ENCODE measurements at places on chromosomes 13 and 19.
A peak's percentile ranks its signal among the peaks of the same experiment; 100 is the strongest.

- no peak for DNase-seq
Measured at GRCh38 chr19:48768994-48769713, 13.8 kb downstream of the FGF21 start.

GRCh38 chr13:76556627-76557026 lies 329.6 kb downstream of the KCTD12 start:
- no peak for DNase-seq

DNA sequence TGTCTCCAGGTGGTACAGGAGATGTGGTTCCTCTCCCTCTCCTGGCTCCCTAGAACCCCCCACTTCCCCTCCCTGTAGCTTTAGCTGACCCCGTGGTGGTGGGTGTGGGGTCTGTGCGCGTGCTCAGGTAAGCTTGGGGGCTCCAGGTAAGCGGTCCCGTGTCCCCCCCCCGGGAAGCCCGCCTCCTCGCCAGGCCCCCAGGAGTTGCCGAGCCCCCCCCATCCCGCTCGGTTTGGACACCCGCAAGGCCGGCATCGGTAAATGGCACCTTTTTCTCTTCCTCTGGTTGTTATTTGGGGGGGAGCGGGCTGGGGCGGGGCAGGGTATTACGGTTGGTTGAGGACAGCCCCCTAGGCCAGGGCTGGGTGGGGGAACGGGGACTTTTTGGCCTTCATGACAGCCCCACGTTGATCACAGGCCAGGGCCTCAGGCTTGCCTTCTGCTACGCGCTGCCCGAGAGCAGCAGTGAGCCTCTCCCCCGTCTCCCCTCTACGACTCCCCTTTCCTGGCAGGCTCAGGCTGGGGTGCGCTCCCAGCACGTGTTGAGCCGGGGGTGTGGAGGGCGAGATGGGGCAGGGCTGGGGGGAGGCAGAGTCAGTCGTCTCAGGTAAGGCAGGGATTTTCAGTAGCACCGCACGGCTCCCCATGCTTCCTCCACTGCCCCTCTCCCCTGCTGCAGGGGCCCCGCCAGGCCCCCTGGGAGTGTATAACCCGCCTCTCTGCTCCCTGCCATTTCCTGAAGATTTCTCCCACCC lies 10.7 kb upstream of the LIN7B start:
- no peak for DNase-seq

DNA sequence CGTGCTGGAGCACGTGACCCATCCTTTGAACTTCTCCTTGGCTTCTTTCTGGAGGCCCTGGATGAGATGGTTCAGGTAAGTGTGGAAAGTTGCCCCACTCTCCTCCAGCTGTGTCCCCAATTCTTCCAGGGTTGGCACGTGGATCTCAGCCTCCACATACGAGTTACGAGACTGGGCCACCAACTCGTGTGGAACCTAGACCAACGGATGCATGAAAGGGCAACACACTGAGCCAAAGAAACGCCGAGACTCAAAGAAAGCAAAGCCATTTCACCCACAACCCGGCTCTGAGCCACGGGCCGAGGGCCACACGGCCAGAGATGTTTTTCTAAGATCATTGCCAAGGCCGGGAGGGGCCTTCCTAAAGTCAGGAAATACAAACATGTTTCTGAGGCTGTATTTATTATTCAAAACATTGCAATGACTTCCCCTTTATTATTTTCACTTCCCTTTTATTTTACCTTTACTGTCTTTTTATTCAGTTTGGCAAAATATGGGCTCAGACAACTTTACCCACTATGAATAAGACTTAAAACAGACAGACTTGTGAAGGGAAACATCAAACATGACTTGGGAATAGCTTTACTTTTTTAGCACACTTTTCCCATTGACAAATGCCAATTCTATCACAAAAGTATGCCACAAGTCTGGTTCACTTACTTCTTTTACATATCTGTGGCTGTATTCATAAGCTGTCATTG lies 94.6 kb downstream of the KL start:
- DNase-seq, result no peak

- no peak for DNase-seq
Measured at GRCh38 chr19:16625163-16625958, 2.6 kb downstream of the MED26 start.

- DNase-seq, result no peak
Measured at GRCh38 chr19:37991841-37992248, 84.8 kb downstream of the SIPA1L3 start.

DNA sequence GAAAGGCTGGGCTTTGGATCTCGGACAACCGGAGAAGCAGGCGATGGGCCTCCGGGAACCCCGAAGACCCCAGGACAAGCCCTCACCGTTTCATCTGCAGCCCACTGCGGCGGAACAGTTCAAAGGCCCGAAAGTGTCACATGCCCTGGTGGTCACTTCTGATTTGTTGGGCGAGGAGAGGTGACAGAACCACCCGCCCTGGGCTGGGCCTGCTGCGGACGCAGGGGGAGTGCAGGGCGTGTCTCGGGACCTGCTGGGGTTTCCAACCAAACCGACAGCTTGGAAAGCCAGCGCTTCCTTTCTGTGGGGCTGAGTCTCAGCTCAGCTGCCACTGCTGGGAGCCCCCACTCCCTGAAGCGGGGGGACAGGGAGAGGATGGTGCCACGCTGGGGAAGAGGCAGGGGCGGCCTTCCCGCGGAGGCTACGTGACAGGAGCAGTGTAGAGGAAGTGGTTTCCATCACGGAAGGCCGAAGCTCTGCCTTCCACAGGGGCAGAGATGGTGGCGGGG lies 22.8 kb upstream of the ZBTB7A start:
- DNase-seq, result no peak

DNA sequence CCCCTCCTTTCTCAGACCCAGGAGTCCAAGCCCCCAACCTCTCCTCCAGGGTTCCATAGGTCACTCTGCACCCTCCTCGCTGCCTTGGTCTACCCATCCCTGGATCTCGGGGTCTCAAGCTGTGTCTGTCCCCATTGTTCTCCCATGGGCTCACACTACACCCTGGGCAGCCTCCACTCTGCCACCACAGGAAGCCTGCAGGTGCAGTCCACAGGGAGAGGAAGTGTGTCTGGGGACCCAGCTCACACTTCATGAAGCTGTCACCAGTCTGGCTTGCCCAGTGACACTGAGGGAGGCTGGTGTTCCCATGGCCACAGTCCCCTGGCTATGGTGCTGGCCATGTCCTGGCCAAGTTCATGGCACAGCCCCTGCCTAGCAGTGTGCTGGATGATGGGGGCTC lies 5.3 kb downstream of the NECTIN2 start:
- no peak for DNase-seq

GRCh38 chr19:48634424-48635262 lies 2.5 kb downstream of the DBP start:
- peak; percentile 82 for DNase-seq

GRCh38 chr13:40994581-40995230 lies 24.4 kb downstream of the ELF1 start:
- DNase-seq, result no peak

- no peak for DNase-seq
Measured at GRCh38 chr19:17725422-17726078, 6.3 kb downstream of the MAP1S start.

DNA sequence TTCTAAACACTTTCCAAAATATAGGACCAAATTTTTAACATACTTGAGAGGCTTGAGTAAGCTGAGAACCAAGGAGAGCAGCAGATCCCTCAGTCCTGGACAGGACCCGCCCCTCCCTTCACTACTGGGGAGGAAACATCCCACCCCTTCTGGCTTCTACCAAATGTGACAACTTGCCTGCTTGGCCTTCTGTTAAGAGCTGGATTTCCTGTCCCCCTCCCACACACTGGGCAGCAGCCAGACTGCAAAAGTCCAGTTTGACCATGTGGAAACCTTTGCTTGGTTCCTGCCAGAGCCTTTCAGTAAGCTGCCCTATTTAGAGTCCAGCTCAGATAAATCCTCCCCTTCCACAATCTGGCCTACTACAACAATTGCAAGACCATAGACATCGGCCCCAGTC lies 84.3 kb downstream of the FGF14 start:
- DNase-seq, result no peak

DNA sequence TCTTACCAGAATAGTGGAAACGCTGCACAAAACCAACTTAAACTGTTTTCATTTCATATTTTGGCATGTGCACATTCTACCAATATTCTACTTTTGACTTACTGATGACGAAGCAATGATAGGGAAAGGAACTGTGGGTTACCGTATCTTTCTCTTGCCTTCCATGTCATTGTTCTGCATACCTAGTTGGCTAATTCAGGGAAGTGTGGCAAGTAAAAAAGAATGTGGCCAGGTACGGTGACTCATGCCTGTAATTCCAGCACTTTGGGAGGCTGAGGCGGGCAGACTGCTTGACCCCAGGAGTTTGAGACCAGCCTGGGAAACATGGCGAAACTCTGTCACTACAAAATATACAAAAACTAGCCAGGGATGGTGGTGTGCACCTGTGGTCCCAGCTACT lies 108.2 kb downstream of the SIPA1L3 start:
- DNase-seq, result no peak

- no peak for DNase-seq
Measured at GRCh38 chr19:8373867-8374813, 10.2 kb downstream of the ANGPTL4 start.

DNA sequence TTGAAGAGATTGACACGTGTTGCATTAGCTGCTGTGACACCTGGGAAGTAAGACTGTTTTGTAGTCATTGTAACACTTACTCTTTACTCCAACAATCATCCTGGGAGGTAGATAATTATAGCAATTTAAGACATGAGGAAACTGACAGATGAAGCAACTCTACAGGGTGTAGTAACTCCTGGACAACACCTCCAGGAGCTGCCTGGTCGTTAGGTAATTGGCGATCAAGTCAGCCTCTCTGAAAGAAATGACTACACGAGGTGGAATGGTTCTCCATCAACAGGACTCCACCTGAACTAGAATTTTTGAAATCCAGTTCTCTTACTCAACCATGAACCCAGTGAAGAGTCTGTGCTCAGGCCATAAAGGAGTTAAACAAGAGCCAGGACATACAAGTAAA lies 43.0 kb upstream of the LRCH1 start:
- no peak for DNase-seq

GRCh38 chr13:104256701-104257100 lies 1190.5 kb upstream of the SLC10A2 start:
- DNase-seq, result no peak

DNA sequence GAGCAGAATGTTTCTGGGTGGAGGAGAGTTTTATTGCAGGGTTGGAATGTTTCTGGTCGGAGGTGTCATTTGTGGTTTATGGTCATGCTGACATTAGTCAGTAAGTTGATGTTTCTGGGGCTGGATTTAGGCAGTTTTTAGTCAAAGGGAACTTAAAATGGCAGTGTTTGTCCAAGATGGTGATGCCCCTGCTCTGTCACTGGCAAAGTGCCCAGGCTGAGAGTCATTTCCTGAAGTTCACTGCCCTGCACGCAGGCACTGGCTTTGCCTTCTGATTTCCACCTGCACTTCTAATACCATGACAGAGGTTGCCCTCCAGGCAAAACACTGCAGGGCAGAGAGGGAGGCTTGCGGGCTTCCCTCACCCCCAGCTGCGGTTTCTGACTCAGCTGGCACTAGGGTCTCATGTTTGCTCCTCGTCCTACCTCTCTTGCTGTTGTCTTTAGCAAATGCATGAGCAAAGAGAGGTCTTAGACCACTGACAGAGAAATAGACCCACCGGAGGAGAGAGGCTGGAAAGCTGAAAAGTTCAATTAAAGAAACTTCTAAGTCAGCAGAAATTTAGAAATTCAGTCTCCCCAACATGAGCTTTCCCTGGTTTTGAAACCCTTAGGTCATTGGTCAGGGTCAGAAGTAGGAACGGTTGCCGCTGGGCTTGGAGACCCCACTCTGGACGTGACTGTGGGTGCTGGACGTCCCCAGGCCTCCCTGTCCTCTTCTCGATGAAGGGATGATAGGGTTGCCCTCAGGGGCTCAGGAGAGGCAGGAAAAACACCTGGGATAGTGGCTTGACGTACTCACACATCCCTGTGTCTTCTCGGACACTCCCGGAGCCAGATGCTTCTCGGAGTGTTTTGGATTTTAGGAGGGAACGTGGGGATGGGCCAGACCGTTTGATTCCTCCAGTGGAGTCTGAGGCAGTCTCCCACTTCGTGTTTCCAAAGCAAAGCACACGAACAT lies 26.3 kb downstream of the TMEM255B start:
- DNase-seq, result no peak

DNA sequence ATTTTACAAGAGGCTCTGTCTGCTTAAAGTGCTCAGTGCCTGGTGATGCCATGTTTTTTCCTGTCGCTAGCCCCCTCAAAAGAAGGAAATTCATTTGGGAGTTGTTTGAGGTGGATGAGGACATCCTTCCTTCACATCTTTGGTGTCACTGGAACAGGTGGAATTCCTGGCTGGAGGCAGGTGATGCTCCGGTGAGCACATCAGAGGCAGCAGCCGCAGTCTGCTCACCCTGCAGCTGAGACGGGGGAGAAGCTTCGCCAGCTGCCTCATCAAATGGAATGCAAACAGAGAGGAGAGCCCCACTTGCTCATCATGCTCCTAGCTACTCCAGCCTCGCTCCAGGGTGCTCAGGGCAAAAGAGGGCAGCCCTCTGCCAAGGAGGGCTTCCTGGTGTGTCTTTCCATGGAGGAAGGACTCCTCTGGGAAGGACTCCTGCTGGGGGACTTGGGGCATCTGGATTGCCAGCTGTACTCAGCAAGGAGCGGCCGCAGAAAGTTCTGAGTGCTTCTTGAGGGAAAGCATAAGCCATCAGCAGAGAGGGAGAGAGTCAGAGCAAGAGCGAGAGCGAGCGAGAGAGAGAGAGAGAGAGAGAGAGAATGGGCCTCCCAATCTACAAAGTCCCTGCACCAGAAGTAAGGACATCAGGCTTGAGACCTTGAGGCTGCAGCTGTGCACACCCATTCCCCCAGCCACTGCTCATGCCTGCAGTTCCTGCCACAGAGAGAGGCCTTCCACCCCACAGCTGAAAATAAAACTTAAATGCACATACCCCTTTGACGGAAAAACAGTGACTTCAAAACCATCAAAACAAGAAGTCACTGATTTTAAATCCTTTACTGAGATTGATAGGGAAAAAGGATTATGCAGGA lies 74.3 kb upstream of the UBL3 start:
- DNase-seq, result no peak

DNA sequence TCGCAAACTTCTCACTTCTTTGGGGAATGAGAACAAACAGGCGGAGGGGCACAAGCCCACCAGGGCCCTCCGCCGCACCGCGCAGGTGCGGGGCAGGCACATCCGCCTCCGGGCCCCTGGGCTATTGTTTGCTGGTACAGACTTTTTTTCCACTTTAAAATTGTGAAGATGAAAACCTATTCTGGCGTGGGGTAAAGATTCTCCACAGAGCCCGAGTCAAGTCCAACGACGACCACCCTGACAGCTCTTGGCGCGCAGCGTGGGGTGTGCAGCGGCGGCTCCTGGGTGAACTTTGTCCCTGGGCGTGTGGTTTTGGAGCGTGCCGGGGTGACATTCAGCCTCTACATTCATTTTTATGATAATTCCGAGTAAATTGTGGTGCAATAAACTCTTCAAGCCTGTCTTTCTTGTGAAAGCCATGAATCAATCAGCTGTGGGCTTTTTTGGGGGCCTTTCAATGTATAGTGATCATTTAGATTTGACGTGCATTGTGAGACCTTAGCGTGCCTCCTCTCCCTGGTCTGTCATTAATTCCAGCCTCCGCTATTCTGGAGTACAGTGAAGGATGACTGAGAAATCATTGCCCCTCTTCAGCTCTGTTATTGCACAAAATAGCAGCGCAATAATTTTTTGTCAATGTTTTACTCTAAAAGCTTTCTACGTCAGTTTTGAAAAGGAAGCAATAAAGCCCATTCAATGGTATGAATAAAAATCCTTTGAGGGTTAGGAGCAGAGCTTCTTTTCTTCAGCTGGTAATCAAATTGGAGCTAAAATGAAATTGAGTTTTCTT lies 90.0 kb downstream of the TEX29 start:
- DNase-seq, result no peak

Measured in activated CD4-positive, alpha-beta T cell treated with anti-CD3 and anti-CD28 coated beads, Interleukin-2, amount 50 U/mL, for 24 hours (primary cell).